ENCODE measurements at places on chromosomes 16 and 17.

GRCh38 chr17:65628644-65629036 is 67.2 kb upstream of the AXIN2 start:
- no peak for DNase-seq

DNA sequence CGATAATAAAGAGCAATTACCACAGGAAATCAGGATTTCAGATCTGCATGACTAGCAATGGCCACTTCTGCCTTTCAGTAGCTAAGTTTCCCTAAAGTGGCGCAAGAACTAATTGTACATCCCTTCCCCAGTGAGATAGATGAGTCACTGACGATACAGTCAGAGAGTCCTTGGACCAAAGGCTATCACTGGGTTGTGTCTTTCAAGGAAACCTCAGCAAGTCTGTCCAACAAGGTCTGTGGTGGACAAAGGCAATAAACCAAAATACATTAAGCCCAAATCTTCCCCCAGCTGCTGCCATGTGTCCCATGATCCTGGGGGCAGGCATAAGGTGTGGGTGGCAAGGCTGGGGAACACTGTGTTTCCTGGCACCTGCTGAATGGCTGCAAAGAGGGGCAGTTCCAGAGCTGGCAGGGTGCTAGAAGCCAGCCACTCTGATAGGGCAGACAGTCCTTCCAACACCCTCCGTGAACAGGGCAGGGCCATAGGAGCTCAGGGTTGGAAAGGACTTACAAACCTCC is 20.5 kb upstream of the MTMR4 start:
- no peak for DNase-seq

DNA sequence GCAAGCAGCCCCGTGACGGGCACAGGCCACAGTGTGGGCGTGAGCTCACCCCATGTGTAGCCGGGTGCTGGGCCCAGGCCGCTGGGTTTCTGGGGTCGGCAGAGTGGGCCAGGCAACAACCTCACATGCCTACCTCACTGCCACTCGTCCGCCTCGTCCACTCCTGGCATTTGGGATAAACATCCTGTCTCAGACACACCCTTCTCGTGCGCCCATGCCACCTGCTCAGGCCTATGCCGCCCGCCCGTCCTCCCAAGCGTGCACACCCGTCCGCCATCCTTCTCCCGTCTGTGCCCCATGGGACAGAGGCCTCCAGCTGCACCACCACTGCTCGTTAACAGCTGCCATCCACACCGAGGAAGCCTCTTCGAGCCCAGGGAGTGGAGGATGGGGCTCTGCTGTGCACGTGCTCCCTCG is 64.3 kb downstream of the KLHDC4 start:
- no peak for DNase-seq

- DNase-seq = peak; percentile 90
Measured at GRCh38 chr17:58331815-58332777, 3.5 kb upstream of the TSPOAP1 start.

DNA sequence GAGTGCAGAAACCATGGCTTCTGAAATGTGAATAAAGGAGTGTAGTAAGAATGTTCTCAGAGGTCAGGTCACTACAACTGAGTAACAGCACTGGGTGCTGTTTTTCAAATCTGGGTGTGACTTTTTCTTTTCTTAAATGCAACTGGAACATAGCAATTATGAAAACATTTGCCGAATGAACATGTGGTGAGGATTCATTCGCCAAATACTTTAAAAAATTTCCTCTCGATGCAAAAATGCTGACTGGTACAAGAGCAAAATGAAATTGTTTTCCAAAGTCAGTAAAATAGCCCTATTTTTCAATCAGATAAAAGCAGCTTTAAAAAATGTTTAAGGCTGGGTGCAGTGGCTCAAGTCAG is 18.6 kb downstream of the ZDHHC7 start:
- no peak for DNase-seq

DNA sequence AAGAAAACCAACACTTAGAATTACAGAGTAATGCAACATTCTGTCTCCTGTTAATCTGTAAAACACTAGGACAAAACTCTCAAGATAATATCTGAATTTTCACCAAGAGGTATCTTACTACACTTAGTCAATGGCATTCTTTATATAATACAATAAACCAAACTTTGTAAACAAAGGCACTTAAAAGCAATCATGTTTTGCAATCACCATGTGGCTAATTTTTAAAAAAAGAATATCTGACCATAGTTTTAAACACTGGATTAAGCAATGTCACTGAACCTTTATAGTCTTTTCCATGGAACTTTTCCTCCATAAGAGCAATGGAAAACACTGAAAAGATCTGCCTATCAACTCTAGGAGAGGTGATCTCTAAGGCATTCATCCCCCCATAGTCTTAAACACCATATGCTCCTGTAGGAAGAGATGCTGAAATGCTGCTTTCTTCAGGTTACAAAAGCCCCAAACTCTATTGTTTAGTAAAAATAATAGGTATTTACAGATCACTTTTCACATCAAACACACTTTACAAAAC is 144.2 kb upstream of the CORO6 start:
- no peak for DNase-seq

GRCh38 chr16:13529193-13529982 is 390.6 kb upstream of the ERCC4 start:
- DNase-seq = no peak

DNA sequence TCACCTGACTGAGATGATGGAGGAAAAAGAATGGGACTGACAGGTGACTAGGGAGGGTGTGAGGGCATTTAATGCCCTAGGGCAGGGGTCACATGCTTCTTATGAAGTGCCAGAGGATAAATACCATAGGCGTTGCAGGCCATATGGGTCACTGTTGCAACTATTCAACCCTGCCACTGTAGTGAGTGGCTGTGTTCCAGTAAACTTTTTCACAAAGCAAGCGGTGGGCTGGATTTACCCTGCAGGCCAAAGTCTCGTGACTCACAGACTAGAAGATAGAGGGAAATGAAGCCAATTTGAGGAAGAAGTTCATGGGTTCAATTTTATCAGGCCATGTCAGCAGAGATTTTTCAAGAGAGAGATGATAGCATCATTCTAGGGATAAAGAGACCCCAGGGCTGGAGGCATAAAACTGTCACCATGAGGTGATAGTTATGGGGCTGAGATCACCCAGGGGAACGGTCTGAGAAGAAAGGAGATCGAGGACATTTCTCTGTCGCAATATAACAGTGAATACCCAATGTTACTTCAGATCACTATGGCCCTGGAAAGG is 8.6 kb downstream of the ARHGAP17 start:
- no peak for DNase-seq

DNA sequence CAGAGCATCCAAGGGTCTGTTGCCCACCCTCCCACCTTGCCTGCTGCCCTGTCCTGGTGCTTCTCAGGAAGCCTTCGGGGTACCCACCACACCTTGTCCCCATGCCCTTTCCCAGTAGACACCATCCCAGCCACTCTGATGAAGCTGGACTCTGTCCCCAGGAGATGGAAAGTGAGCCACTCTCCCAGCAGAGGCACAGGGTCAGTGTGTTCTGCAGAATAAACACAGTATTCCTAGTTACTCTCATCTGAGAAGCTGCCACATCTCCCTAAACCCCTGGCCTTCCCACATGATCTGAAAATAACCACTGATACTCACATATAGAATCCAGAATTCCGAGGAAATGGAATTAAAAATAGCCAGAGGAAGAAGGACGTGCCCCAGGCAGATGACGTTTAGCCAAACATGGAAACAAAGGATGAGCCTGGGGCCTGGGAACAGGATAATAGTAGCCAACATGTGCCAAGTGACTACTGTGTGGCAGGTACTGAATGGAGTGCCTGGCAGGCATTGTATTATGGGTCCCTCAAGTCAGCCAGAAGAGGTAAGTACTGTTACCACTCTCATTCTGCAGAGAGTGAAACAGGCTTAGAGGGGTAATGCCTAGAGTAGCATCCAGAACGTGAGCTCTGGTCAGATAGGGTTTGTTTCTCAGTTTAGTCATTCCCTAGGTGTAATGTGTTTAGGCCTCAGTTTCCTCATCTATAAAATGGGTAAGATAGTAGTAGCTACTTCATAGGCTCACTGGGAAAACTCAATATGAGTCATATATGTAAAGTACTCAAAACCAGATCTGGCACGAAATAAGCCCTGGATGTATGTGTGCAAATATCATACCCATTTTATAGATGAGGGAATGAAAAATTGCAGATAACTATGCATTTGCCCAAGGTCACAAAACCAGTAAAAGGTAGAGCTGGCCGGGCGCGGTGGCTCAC is 20.8 kb upstream of the PEMT start:
- DNase-seq = no peak

GRCh38 chr16:4972938-4973587 is 14.9 kb downstream of the SEC14L5 start:
- DNase-seq = no peak

DNA sequence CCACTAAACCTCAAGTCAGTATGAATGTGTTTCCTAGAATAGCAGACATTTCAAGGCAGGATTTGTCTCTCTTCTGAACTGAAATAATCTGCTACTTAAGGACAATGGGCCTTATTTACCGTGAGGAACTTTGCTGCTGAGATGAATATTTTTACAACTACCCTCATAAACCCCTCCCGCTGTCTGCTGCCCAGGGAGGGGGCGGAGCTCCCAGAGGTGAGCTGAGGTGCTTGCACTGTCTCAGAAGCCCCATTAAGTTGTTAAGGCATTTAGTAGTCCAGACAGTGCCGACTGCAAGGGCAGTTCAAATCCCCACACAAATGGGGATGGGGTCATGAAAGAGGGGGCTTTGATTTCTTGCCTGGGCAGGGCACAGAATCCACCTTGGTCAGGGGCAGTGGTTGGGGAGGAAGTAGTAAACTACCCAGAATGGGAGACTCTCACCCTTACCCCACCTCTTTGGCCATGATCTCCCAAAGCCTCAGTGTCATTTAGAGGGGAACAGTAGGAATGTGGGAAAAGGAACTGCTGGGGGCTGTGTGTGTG is 19.2 kb downstream of the HNF1B start:
- DNase-seq = no peak

DNA sequence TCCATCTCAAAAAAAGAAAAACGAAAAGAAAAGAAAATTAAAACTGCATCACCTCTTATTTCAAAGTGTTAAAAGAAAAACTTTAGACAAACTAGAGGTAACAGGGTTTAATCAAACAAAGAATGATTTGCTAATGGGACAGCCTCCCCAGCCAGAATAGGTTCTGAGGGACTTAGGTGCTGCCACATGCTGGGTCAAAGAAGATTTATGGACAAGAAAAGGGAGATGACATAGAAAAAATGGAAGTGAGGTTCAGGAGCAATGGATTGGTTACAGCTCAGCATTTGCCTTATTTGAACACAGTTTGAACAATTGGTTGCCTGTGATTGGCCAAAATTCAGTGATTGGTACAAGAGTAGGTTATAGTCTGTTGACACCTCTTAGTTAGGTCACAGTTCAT is 21.1 kb downstream of the TMC5 start:
- DNase-seq = no peak

DNA sequence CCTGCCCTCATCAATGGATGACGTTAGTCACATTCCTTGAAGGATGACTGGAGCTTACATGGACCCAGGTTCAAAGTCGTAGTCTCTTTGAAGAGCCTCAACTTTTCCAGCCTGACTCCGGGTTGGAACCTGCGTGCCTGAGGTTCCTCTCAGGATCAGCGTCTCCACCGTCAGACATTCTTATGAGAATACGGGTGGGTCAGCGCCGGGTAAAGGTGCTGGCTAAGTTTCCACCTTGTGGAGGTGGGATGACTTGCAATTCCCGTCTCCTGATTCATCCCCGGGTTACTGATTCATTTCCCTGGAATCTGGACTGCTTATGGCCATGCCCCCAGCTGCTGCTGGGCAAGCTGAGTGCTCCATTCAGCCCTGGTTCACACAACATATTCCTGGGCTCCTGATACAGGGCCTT is 38.9 kb upstream of the CMIP start:
- DNase-seq = no peak

DNA sequence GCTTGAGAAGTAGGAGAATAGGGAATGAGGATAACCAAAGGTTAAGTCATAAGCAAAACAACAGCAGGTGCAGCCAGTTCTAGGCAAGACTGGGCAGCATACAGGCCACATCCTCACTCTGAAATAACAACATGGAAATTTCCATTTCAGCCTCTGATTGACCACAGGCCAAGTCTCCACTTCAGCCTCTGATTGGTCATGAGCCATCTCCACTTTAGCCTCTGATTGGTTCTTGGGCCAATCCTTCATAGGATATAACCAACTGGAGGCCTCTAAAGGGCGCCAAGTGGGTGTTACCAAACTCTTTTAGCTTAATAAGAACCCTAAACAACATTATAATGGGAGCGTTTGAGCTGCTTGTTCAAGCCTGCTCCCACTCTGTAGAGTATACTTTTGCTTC is 512.0 kb downstream of the NPIPA7 start:
- DNase-seq = no peak

GRCh38 chr17:28478712-28479615 is 5.5 kb downstream of the SLC13A2 start:
- DNase-seq = no peak

- DNase-seq = no peak
Measured at GRCh38 chr16:62450291-62450690, 414.1 kb upstream of the CDH8 start.

DNA sequence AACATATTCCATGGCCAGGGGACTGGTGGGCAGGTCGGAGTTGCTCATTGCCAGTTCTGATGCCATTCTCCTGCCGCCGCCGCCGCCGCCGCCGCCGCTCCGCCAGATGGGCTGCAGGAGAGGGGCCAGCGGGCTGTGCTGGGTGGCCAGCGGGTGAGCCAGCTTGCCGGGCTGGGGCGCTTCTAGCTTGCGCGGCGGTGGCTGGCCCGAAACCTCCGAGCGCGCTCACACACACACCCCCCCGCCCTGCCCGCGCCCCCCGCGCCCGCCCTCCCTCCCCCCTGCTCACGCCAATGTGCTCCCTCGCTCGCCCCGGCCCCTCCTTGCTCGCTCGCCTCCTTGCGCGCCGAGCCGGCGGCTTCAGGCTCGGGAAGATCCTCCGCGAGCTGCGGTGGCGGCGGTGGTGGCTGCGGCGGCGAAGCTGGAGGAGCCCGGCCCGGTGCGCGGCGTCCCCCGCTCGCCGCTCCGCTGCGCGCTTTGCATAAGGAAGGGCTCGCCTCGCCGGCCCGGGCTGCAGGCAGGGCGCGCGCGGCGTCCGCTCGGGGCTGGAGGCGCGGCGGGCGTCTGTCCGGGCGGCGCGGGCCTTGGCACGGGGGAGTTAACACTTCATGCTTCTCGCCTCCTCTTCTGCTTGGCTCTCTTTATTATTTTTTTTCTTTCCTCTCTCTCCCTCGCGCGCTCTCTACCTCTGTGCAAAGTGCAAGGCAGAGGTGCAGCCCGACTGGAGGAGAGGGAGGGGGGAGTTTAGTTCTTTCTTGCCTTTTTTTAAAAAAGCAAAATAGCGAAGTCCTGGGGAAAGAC is 500 bp downstream of the MAF start:
- no peak for DNase-seq

- DNase-seq = no peak
Measured at GRCh38 chr16:49081086-49081485, 200.6 kb downstream of the CBLN1 start.

DNA sequence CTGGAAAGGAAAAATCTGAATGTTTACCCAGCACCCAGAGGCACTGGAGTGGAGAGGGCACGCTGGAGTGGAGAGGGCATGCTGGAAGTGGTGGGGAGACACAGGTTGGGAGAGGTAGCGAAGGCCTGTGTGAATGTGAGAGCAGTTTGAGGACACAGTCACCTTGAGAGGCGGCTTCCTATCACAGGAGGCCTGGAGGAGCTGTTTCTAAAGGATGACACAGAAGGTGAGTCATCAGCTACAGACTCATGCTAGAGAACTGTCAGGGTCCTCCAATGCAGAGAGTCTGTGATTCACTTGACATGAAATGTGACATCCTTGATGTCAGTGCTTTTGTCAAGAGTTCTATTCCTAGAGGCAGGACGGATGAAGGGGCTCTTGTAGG is 13.8 kb downstream of the CTRL start:
- DNase-seq = peak; percentile 51
